ENCODE measurements at places on chromosomes 1 and 21. TPM values are rescaled to one million over a fixed set of nuclear protein-coding genes. Genes with fewer than 3 reads are reported as not detected.

The IGSF9 gene
- not detected for total RNA-seq

The S100A7A gene
- not detected for total RNA-seq

The RCSD1 gene
- 131 TPM for total RNA-seq

The FCRL4 gene
- total RNA-seq, result not detected

The UBXN10 gene
- total RNA-seq, result 0.28 TPM

The CD1B gene
- total RNA-seq, result not detected

The ATAD3C gene
- 1.7 TPM for total RNA-seq

The CD1E gene
- total RNA-seq, result not detected

The OR10Z1 gene
- total RNA-seq, result not detected

The LRP8 gene
- 45.0 TPM for total RNA-seq

The ATP13A2 gene
- 45.1 TPM for total RNA-seq

The RAB42 gene
- 0.50 TPM for total RNA-seq

The ECM1 gene
- 1.4 TPM for total RNA-seq

The PHF13 gene
- 12.1 TPM for total RNA-seq

The CDK18 gene
- total RNA-seq, result 7.4 TPM

The LEFTY2 gene
- not detected for total RNA-seq

The PCSK9 gene
- not detected for total RNA-seq

The DRAXIN gene
- total RNA-seq, result 4.1 TPM

The FTCD gene
- 0.65 TPM for total RNA-seq

The SPRR1A gene
- not detected for total RNA-seq

The FBXO44 gene
- 59.2 TPM for total RNA-seq

The TMEM82 gene
- total RNA-seq, result not detected

The TNFRSF8 gene
- total RNA-seq, result 0.22 TPM

The TCHHL1 gene
- total RNA-seq, result not detected

The CAPN2 gene
- total RNA-seq, result 169 TPM

The NPR1 gene
- total RNA-seq, result not detected

The ACOT7 gene
- total RNA-seq, result 52.8 TPM

The TRIM46 gene
- 12.4 TPM for total RNA-seq

The NID1 gene
- total RNA-seq, result 0.14 TPM

The STIL gene
- total RNA-seq, result 33.1 TPM

The SLC45A3 gene
- 0.17 TPM for total RNA-seq

The HLX gene
- 0.43 TPM for total RNA-seq

The EPHA10 gene
- not detected for total RNA-seq

The CELA2B gene
- total RNA-seq, result not detected

The NT5C1A gene
- total RNA-seq, result not detected

Measured in activated naive CD8-positive, alpha-beta T cell treated with anti-CD3 and anti-CD28 coated beads, Interleukin-2, amount 10 ng/mL, durations not matched to agents 7 days and 5 days (primary cell).